Uterine smooth muscle cell (primary cell): ENCODE measurements at places on chromosomes 3 and 15. TPM values are rescaled to one million over a fixed set of nuclear protein-coding genes. Genes with fewer than 3 reads are reported as not detected.

The GPR149 gene
- total RNA-seq: not detected in 2 replicates

The TMEM207 gene
- not detected in 2 replicates for total RNA-seq

The CLEC3B gene
- total RNA-seq: 0.25 TPM in 1 of 2 replicates, not detected in the other

The FGD5 gene
- total RNA-seq: 0.11 and 0.37 TPM in 2 replicates

The CD86 gene
- total RNA-seq: under 0.01 TPM in 1 of 2 replicates, not detected in the other

The LYZL4 gene
- total RNA-seq: not detected in 2 replicates

The PEAK1 gene
- 48.6 and 62.5 TPM in 2 replicates for total RNA-seq

The SCG3 gene
- total RNA-seq: not detected in 2 replicates

The LIPC gene
- 0.11 and 0.37 TPM in 2 replicates for total RNA-seq

The DPPA2 gene
- total RNA-seq: not detected in 2 replicates

The ROBO2 gene
- 0.37 and 0.55 TPM in 2 replicates for total RNA-seq

The GNAT1 gene
- not detected in 2 replicates for total RNA-seq

The ANKRD34C gene
- total RNA-seq: not detected in 2 replicates

The CYP11A1 gene
- total RNA-seq: under 0.01 and 0.11 TPM in 2 replicates

The CDHR4 gene
- total RNA-seq: 0.12 TPM in 1 of 2 replicates, not detected in the other

The FOXL2NB gene
- 10.4 and 14.6 TPM in 2 replicates for total RNA-seq

The MEX3B gene
- 2.2 and 6.4 TPM in 2 replicates for total RNA-seq

The MCTP2 gene
- total RNA-seq: 2.2 and 4.1 TPM in 2 replicates

The TEX55 gene
- not detected in 2 replicates for total RNA-seq

The RASL12 gene
- total RNA-seq: 0.87 and 4.1 TPM in 2 replicates

The HESX1 gene
- 1.4 TPM in 1 of 2 replicates, not detected in the other for total RNA-seq

The DUOX1 gene
- not detected in 2 replicates for total RNA-seq

The LRRIQ4 gene
- total RNA-seq: 0.11 TPM in 1 of 2 replicates, not detected in the other

The TERC gene
- 597 and 759 TPM in 2 replicates for total RNA-seq

The ECE2 gene
- total RNA-seq: under 0.01 TPM in 1 of 2 replicates, not detected in the other

The ZBTB20 gene
- 14.9 and 17.4 TPM in 2 replicates for total RNA-seq
